ENCODE measurements at places on chromosomes 11 and 22.

DNA sequence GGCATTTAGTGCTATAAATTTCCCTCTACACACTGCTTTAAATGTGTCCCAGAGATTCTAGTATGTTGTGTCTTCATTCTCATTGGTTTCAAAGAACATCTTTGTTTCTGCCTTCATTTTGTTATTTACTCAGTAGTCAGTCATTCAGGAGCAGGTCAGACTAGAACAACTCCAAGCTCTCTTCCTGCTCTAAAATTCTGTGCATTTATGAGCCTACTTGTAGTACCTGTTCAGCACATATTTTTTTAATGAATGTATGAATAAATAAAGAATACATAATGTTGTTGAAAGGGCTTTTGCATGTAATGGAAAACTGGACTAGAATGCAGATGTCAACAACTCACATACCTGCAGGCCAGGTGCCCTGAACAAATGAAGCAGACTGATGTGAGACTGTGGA lies 13.7 kb upstream of the HEPHL1 start:
- DNase-seq: no peak

DNA sequence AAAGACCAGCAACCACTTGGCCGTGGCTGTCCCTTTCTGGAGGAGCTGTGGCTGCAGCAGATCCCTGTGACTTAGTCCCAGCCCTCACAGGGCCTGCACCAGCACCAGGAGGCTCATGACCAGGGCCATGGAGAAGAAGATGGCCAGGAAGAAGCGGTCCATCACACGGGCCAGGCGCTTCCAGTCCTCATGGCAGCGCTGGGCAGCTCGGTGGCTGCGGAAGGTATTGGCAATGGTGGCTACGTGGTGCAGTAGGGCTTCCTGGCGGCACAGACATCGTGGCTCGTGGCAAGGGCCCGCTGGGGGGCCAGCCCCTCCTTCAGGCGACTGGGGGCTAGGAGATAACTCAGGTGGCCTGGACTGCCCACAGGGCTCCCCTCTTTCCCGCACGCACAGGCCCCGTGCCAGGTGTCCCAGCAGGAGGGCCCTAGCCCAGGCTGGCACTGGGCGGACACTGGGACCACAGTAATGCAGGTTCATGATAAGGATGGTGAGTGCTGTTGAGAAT lies 5.1 kb downstream of the CHRNA10 start:
- DNase-seq: no peak

DNA sequence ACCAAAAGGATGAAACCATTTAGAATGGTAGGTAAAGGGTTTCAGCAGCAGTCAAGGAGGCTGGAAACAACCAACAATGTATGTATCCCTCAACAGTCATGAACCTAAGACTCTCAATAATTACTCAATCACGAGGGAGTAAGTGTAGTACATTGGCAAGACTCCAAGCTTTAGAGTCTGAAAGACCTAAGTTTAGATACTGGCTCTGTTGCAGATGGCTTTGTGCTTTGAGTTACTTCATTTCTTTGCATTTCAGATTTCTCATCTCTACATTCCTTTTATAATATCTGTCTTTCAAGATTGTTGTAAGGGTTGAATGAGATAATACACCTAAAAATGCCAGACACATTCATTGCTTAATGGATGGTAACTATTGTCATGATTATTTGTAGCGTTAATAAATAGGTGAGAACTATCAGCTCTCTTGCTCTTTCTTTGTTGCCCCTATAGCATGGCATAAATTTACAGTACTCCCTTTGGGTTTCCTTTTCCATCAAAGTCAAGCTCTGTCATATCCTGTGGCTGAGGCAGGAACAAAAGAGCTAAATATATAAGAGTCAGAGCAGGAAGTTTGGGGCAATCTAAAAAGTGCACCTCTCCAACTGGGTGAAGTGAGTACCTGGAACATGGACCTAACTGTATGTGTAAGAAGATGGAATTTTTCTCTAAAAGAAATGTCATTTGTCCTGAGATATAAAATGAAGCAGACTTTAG lies 228.2 kb upstream of the ZC3H12C start:
- DNase-seq: peak; percentile 33

DNA sequence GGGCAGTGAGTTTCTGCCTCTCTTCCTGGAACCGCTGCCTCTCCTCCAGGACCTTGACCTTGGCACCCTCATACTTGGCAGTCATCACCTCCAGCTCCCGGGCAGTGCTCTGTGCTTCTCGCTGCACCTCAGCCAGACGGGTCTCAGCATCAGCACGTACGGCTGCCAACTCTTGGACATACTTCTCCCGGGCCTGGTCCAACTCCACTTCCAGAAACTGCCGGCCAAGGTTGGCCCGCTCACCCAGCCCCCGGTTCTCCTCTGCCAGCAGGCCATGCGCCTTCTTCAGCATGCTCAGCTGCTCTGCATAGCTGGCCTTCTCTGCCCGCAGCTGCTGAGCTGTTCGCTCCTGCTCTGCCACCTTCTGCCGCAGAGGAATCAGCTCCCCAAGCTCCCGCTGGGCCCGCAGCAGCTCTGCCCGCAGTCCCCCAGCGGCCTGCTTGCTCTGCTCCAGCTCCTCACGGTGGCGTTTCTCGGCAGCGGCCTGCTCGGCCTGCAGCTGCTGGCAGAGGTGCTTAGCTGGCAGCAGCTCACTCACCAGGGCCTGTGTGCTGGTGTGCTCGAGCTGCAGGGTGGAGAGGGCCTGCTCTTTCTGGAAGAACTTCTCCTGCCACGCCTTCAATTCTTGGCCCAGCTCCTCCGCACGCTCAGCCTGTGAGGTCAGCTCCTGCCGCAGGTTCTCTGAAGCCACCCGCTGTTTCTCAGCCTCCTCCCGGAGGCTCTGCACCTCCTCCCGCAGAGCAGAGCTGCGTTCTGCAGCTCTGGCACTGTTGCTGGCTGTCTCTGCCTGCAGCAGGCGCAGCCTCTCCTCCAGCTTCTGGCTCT lies 14.4 kb downstream of the IL18BP start:
- no peak for DNase-seq

- DNase-seq: no peak
These were observed 4.8 kb upstream of the JHY start for GRCh38 chr11:122877732-122878131.

- DNase-seq: no peak
These were observed 9.3 kb upstream of the PDGFB start for GRCh38 chr22:39254122-39254521.

GRCh38 chr11:83140691-83141455 lies 16.1 kb upstream of the PCF11 start:
- peak; percentile 81 for DNase-seq
